Left lung (tissue), 14 donors: ENCODE measurements at places on chromosomes 13 and 19. TPM values are rescaled to one million over a fixed set of nuclear protein-coding genes. Genes with fewer than 3 reads are reported as not detected.
A peak's percentile ranks its signal among the peaks of the same experiment; 100 is the strongest.

Gene CAPN12
- polyA plus RNA-seq: 4.9 TPM

DNA sequence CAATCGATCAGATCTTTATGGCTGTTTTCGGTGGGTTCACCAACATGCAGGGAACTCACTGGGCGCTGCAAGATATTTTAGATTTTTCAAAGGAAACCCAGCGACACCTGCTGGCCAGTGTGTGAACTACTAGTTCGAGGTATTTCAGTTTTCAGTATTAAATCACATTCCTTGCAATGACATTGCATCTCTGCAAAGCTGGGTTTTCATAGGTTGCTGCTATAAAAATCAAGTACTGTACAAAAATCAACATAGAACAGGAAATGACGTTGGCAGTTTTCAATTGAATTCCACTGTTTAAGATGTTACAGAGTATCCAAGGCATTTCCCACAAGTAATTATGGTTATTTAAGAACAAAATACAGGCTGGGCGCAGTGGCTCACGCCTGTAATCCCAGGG is 17.6 kb downstream of the LIG1 start:
- DNase-seq: peak; percentile 43

Gene SIGLEC8
- polyA plus RNA-seq: not detected

- no peak for DNase-seq
Observed at GRCh38 chr19:50475736-50476223, 527 bp upstream of the EMC10 start.

DNA sequence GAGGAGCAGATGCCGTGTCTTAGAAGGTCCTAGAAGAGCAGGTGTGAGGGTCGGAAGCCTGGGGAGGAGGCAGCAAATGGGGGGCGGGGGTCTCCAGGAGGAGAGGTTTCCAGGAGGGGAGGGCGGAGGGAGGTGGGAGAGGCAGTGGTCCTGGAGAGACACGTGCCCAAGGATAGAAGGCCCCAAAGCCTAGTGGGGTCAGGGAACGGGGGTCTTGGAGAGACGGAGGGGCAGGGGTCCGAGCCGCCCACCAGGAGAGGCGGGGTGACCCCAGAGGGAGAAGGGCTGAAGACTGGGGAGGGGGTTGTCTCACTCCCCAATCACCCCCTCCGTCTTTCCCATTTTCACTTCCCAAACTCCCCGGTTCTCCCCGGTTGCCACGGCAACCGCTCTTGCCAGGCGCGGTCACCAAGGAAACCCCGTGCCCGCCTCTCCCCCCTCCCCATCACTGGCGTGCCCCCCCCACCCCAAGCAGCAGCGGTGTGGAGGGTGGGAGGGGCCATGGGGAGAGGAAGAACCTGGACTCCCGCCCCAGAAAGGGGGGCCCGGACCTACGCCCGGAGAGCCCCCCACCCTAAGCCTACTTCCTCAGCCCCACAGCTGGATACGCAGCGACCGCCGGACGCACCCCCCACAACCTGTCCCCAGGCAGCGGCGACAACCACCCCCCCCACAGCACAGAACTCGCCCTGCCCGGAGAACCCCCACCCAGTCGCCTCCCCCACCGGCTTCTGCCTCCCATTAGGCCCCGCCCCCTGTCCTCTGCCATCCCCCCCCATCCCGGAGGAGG is 988 bp downstream of the LRRC4B start:
- DNase-seq: peak; percentile 32

Gene SLC1A5
- polyA plus RNA-seq: 69.6 TPM

Gene ZSCAN4
- polyA plus RNA-seq: 0.17 TPM

GRCh38 chr13:71797517-71797916 is 69.5 kb downstream of the DACH1 start:
- DNase-seq: no peak

Gene FAM216B
- 10.7 TPM for polyA plus RNA-seq

- no peak for DNase-seq
Observed at GRCh38 chr13:41588899-41589298, 131.5 kb downstream of the RGCC start.

DNA sequence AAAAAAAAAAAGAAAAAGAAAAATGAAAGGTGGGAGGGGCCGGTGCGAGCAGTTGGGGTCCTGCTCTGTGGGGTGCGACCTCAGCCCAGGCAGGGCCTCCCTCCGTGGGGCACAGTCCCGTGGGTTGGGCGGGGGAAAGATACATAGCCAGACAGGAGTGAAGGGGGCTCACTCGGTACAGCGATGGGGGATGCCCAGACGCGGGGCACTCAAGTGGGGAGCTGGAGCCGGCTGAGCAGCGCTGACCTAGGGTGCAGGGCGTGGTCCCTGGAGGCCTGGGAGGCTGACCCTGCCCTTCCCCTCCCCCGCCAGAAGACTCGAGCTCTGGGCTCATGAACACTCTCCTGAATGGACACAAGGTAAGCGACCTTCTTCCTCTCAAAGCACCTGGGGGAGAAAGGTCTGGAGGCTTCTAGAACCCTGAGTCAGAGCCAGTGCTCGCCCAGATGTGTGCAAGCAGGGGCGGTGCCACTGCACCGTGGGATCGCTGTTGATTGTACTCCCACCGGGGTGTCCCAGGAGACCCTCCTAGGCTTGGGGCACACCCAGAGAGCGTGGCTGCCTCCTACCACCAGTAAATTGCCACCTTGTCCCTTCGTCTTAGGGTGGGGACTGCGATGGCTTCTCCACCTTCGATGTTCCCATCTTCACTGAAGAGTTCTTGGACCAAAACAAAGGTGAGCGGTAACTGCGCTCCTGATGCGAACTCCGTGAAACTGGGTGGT is 3.4 kb downstream of the HMG20B start:
- no peak for DNase-seq

DNA sequence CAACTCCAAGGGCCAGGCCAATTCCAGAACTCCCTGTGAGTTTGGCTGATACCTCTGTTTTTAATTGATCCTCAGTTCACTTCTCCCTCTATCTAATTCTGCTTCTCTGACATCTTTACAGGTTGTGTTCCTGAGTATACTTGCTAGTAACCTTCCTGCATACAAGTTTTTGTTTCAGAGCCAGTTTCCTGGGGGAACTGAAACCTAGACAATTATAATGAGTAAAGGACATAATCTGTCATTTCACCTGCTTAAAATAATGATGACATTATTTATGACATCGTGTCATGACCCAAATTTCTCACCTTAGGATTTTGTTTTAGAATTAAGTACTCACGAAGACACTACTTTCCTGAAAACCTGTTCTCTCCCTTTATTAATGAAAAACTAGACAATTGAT is 12.5 kb upstream of the MYCBP2 start:
- DNase-seq: no peak

- no peak for DNase-seq
Observed at GRCh38 chr19:33781415-33781935, 15.2 kb upstream of the KCTD15 start.

DNA sequence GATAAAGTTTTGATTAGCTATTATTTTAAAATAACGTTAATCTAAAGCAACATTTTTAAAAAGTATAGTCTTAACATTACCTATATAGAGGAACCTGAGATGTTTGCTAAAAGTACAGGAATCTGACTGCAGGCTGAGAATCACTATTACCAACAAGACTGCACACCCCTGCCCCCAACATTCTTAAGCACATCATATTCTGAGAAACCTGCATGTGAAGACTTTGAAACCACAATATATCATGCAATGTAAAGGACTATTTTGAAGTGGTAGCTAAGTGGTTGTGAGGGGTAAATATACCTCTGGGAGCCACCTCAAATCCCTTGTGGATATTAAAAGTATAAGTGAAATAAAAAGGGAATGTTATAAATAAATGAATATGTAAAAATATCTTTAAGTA is 119.0 kb upstream of the KLF12 start:
- DNase-seq: no peak

DNA sequence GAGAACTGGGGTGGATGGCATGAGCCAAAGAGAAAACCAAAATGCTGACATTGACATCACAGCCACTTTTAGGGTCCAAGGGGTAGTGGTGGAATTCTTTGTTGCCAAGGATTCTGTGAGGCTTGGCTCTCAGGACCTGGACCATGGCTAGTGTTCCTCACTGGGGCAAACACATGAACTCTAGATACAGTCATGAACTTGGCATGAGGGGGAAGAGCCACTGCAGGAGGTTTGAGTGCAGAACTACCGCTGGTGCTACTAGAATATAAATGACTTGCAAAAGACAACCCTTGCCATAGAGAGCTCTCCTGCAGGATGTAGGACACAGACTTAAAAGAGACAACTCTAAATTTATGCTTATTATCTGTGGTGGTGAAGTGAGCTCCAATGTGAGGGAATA is 29.8 kb upstream of the FRY start:
- no peak for DNase-seq

DNA sequence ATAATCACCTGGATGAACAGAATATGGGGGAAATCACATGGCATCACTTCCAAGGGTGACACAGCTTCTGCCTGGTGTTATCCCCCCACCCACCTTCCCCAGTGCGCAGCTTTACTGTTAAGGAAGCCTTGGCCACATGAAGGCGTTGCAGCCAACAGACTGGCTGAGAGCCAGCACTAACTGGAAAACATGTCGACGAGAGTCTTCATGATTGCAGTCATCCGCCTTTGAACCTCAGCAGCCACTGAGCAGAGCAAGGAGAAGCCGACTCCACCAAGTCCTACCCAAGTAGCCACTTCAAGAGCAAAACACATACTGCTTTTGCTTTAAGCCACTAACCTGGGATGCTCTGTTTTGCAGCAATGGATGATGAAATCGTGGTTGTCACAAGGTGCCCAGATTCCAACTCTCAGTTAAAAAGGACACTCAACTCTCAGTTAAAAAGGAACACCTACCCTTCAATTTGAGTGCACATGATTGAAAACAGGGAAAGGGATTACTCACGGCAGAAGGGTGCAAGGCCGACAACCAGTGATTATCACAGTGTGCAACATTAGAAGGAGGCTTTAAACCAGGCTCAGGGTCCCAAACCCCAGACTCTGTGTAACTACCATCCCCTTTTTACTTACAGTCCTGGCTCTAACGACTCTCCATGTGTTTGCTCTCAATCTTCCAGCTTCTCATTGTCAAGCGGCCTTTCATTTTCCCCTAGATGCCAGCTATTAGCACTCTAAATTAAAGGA is 149.1 kb downstream of the KLF12 start:
- peak; percentile 12 for DNase-seq

Gene DNAAF3
- polyA plus RNA-seq: 1.7 TPM

DNA sequence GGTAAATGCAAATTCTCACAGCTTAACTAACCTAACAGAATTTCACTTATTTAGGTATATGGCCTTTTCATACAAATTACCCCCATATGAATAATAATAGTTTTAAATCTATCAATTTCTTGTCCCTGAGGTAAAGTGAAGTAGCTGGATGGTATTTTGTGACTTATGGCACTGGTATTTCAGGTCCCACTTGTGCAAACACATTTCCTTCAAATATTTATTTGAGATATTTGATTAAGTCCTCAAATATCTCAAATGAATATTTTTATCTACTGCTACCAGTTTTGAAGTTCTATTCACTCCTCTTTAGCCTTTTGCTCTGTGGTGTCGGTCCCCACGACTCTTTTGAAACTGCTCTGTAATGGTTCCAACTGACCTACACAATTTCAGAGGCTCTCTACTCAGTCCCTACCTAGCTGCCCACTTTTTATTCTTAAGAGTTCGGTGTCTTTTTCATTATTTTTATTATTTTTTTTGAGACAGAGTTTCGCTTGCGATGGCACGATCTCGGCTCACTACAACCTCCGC is 59.6 kb upstream of the ZDHHC20 start:
- peak; percentile 5 for DNase-seq

Gene S1PR4
- 2.0 TPM for polyA plus RNA-seq

GRCh38 chr13:46553886-46554858 is 1.2 kb downstream of the LRCH1 start:
- peak; percentile 95 for DNase-seq

Gene OR10H1
- 0.11 TPM for polyA plus RNA-seq

DNA sequence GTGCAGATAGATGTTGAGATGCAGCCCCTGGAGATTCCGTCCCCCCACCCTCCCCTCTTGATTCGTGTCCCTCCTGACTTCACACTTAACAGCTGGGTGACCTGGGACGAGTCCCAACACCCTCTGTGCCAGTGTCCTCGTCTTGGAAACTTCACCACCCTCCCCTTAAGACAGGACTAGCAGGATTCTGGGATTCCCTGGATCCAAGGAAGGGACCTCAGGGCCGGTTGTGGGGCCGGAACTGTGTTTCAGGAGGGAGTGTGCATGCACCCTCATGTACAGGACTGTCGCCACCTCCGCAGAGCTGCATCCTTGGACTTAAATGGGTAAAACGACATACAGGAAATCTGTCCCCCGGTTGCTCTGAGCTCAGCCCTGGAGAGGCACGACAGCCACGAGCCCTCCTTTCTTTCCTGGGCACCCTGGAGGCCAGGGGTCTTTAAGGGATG is 990 bp downstream of the MYO9B start:
- DNase-seq: peak; percentile 62

Gene F2RL3
- polyA plus RNA-seq: 0.63 TPM

Gene ZNF546
- 10.7 TPM for polyA plus RNA-seq

- DNase-seq: no peak
Observed at GRCh38 chr13:107461751-107462150, 753.6 kb downstream of the LIG4 start.

Gene EID2B
- 4.6 TPM for polyA plus RNA-seq

Gene SAMD4B
- polyA plus RNA-seq: 114 TPM

Gene SH3GL1
- 106 TPM for polyA plus RNA-seq

Gene CALM3
- polyA plus RNA-seq: 430 TPM

Gene CEACAM20
- polyA plus RNA-seq: not detected

Gene CEBPG
- polyA plus RNA-seq: 20.0 TPM

- DNase-seq: no peak
Observed at GRCh38 chr19:15846923-15847322, 31.5 kb upstream of the OR10H1 start.

Gene MAMSTR
- 5.2 TPM for polyA plus RNA-seq

Gene CEACAM1
- 7.7 TPM for polyA plus RNA-seq

- no peak for DNase-seq
Observed at GRCh38 chr19:18100710-18101109, 3.1 kb downstream of the MAST3 start.

Gene GIPR
- polyA plus RNA-seq: 5.2 TPM
